ENCODE measurements at places on chromosomes 6 and 20.
A peak's percentile ranks its signal among the peaks of the same experiment; 100 is the strongest.

DNA sequence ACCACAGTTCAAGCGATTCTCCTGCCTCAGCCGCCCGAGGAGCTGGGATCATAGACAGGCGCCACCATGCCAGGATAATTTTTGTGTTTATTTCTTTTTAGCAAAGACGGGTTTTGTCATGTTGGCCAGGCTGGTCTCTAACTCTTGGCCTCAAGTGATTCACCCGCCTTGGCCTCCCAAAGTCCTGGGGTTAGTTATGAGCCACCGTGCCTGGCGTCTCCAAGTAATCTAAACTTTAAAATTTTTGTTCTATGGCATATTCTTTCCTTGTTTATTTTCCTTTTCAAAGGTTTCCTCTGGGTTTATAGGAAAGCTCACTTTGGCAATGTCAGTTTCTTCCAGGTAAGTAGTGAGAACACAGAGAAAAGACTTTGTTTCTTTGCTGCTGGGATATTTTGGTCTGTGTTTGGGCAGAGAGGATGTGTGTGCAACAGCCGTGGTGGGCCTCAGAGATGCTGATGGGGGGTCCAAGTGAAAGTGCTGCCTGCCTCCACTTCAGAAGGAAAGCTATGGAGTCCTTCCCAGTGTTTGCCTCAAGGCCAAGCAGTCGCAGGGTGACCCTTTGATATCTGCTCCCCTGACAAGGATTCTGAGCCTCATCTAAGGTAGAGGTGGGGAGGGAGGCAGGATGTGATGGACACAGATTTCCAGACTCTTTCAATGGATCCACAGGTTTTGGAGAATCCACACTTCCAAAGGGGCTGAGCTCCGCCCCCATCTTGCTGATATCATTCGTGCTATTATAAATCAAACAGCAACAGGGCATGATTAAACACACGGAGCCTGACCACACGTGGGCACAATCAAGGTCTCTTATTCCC lies 2.3 kb downstream of the LRP11 start:
- DNase-seq: no peak

- DNase-seq: no peak
Observed at GRCh38 chr6:14258695-14259593, 141.4 kb downstream of the CD83 start.

- DNase-seq: no peak
Observed at GRCh38 chr6:84449220-84449619, 221.8 kb upstream of the CEP162 start.

GRCh38 chr6:132768051-132768517 lies 10.4 kb upstream of the VNN2 start:
- DNase-seq: peak; percentile 32

DNA sequence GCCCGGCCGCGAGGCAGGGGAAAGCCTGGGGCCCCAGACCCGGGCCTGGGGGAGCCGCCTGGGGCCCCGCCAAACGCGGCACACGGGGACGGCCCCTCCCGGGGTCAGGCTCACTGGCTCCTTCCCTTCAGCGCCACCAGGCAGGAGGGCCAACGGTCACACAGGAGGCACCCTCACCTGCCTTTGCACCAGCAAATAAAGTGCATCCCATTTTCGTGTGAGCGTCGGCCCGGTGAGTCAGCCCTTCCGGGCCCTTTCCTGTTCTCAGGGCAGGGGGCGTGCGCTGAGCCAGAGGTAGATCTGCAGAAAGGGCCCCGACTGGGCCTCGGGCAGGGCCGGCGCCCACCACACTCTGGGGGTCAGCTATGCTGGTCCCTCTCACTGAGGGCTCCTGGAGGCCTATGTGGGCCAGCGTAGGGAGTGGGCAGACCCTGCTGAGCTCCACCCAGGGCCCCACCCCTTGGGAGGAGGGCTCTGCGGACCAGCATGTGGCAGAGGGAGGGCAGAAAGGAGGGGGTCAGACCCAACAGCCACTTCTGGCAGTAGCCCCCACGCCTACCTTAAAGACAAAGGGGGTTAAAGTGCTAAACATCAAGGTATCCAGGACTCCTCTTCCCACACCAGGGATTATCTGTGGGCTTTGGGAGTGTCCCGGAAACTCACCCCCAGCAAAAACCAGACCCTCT lies 931 bp upstream of the UCKL1 start:
- DNase-seq: peak; percentile 64

DNA sequence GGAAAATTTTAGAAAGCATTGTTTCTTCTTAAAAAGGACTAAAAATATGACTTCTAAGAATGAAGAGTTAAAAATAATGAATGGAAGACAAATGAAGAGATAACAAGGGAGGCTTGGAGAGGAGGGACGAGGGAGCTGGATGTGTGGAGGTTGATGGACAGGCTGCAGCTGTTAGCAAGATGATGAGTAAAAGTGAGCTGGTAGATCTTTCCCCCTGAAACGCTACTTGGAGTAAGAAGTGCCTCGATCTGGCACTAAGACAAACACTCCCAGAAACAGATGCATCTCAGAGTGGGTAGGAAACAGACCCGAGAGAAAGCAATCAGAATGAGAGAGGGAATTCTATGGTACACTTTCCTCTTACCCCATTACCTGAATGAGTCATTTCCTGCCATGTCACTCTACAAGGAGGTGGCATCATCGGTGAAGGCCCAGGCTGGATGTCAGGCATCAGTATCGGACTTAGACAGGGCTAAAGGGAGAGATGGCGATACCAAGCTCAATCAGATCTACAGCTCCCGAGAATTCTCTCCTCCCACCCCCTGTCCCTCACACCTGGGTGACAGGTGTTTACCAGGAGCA lies 154.1 kb upstream of the BMP2 start:
- DNase-seq: no peak

DNA sequence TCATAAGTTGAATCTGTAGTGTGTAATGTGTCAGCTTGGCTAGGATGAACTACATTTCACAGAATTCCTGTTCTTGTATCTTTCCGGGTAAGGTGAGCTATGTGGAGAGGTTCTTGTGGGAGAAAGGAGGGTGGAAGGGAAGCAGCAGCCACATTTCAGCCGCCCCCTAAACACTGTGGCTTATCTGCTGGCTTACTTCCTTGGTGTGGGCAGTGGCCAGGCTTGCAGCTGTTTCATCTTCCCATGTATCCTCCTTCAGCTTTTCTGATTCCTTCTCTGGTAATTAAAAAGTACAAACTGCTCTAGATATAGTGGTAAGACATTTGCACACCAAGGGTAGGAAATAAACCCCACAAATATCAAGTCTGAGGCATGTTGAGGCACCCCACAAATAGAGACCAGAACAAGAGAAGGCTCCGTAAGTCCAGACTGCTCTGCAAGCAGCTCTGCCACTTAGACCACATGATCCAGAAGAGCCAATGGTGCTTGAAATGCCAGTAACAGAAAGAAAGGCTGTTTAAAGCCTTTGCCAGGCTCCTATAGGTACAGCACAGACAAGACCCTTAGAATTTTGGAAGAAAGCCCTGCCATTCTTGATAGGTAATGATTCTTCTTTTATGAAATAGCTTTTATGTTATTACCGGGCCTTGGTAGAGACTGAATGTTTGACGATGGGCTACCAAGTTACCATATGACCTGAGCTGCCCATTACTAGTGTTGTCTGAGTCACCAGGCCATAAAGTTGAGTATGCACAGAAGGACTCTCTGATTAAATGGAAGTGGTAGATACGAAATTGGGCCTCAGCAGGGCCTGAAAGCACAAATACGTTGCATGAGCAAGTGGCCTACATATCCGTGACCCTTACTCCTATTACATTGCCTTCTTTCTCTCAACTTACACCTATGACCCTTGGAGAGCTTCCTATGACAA lies 215.0 kb upstream of the SGK1 start:
- DNase-seq: no peak

DNA sequence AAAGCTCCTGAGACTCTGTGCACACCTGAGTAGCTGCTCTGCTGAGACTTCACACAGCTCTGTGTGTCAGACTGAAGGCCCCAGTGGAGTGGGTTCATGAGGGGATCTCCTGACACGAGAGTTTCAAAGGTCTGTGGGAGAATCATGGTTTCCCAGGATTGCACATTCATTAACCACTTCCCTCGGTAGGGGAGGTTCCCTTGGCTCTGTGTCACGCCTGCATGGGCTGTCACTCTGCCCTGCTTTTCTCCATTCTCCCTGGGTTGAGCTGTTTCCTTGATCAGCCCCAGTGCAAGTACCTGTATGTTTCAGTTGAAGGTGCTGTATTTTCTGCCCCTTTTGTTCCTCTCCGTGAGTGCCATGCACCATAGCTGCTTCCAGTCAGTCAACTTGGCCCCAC lies 236.9 kb downstream of the EPM2A start:
- no peak for DNase-seq

GRCh38 chr6:18432180-18432579 lies 45.0 kb downstream of the RNF144B start:
- DNase-seq: peak; percentile 2
